ENCODE measurements at places on chromosomes 2 and 18.
A peak's percentile ranks its signal among the peaks of the same experiment; 100 is the strongest.

DNA sequence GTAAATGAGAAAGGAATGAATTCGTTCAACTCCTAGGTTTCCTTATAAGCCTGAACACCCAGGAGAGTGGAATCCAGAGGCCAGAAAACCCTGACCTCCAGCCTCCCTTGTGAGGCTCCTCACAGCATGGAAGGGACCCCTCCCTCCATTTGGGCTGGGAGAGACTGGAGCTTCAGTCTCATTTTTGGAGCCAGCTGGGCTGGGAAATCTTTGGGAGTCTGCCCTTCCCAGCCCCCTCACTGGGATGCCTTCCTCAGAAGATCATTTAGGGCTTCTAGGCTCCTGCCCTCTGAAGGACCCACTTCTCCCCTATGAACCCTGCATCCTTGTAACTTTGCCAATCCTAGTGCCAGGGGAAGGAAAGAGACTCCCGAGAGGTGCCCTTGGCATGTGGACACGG is 346.1 kb downstream of the CYP26B1 start:
- no peak for DNase-seq

- DNase-seq, result no peak
Observed at GRCh38 chr2:96903815-96904214, 33.9 kb upstream of the SEMA4C start.

DNA sequence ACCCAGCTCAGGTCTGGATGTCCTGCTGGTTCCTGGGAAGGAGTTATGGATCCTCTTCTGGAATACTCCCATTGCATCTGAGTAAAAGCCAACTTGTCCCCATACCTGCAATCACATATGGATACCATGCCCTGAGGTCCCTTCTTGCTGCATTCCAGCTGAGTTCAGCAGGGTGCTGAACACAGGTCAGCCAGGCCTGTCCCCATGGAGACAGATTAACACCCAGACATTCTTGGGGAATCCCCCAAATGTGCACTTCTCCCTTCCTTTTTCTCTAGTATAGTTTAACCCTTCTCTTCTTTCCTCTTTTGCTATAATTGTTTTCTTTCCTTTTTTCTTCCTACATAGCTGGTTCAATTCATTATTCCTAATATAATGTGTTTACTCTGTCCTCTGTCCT is 799.6 kb upstream of the HS6ST1 start:
- DNase-seq, result no peak

GRCh38 chr2:144996225-144996795 is 476.4 kb upstream of the ZEB2 start:
- DNase-seq, result no peak

GRCh38 chr2:45014016-45014702 is 4.9 kb upstream of the SIX2 start:
- DNase-seq, result no peak

DNA sequence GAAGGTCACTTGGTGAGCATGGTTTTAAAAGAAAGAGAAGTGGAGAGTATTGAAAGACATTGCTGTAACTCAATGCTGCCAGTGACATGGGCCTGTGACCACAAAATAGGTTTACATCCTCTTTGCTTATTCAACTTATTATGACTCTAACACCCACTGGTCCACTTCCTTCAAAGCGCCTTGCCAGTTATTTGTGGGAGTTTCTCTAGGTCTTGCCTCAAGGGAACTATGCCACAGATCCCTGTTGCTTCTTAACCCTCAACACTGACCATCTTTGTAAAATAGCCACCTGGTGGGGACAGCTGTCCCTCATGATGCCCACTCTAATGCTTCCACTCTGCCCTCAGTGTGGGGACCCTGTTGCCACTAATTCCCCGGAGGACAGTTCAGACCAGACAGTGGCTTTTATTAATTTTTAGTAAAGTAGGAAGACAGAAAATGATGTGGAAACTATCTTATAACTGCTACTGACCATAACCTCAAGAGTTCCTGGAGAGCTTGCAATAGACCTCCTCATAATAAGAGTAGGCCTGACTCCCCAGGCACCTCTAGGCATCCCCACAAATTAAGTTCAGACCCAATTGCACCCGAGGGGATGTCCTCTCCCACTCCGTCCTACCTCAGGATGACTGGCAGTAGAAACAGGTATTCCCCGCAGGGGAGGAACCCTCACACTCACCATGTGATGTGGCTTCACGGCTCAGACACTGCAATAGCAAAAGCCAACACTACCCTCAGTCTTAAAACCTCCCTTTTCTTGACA is 31.3 kb upstream of the SLC25A52 start:
- DNase-seq, result peak; percentile 76

DNA sequence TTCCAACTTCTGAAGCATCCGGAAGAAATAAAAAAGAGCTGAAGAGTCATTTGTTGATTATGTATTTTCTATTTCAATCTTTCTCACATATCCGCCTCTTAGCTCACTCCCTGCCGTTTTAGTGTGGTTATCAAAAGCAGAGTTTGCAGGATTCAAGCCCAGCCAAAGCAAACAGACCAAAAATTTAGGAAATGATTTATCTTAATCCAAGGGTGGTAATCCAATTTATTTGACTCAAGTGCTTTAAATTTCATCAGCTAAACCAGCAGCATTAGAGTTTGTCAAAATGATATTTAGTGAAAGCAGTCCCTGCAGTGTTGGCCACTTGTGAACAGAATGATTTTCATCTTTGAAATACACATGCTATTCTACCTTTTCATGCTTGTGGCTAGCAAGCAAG is 129.3 kb upstream of the CCDC68 start:
- no peak for DNase-seq

All from GM12878 (cell line).